AG09319 (cell line): ENCODE measurements at places on chromosomes 5 and 9.

GRCh38 chr5:128966375-128966774, 1.1 kb downstream of the SLC27A6 start:
- no peak for DNase-seq

- DNase-seq: no peak
These were observed 248.9 kb downstream of the SMARCA2 start for GRCh38 chr9:2264081-2264480.

GRCh38 chr5:143065996-143066522, 295.9 kb downstream of the ARHGAP26 start:
- no peak for DNase-seq

GRCh38 chr5:68396722-68397121, 181.2 kb downstream of the PIK3R1 start:
- no peak for DNase-seq

- no peak for DNase-seq
These were observed 39.2 kb upstream of the ELOVL7 start for GRCh38 chr5:60883229-60883628.

DNA sequence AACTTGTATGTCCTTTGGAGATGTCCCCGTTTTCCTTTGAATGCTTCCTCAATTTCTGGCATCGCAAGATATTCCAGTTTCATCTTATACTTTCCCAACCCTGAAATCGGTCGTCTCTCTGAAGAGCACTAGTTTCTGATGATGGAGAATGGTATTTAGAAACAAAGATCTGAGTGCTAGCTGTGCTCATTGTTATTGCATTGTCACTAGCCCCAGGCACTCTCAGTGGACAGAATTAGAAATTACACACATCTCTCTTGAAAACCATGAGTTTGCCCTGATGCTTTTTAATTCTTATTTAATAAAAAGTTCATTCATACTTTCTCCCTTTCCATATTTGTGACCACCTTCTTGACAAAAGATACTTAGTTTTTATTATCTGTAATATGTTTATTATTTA, 67.7 kb downstream of the C9orf152 start:
- DNase-seq: no peak

- DNase-seq: no peak
These were observed 136.5 kb downstream of the SNX18 start for GRCh38 chr5:54653956-54654614.

- DNase-seq: peak; percentile 96
These were observed 36.4 kb downstream of the PIK3R1 start for GRCh38 chr5:68251804-68252522.

GRCh38 chr5:144134194-144134826, 36.1 kb downstream of the YIPF5 start:
- no peak for DNase-seq

- DNase-seq: no peak
These were observed 12.5 kb upstream of the WNK2 start for GRCh38 chr9:93171261-93171990.

- DNase-seq: no peak
These were observed 70.3 kb upstream of the BASP1 start for GRCh38 chr5:17147170-17147569.
